Fibroblast of upper back skin (primary cell): ENCODE measurements at places on chromosomes 1 and 21.
A peak's percentile ranks its signal among the peaks of the same experiment; 100 is the strongest.

GRCh38 chr1:2356401-2356800 lies 35.0 kb downstream of the MORN1 start:
- no peak for DNase-seq

GRCh38 chr1:63328122-63328521 lies 5.8 kb downstream of the FOXD3 start:
- no peak for DNase-seq

DNA sequence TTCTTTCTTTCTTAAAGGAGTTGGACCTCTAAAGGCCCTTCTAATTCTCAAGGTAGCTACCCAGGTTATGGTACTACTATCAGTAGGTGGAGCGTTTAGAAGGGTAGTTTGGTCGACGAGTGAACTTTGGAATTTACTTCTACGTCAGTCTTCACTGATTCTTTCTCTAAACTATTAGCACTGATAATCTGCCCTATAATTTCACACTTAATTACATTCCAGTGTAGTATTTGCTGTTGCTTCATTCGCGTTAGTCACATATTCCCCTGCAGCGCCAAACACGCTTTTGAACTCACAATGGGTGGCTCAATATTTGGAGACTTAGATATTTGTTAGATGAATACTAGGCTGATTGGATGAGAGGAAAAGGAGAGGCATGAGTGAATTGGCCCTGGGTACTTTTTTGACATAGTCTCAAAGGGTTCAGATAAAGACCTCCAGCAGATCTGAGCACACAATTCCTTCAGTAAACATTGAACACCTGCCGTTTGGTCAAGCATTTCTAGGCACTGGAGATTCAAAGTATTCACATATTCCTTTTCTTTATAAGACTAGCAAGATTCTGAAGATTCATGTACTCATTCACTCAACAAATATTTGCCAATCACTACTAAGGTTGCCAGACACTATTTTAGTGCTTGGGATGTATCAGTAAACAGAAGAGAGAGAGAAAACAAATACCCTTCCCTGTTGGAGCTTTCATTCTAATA lies 929 bp upstream of the FOXJ3 start:
- DNase-seq = peak; percentile 57

DNA sequence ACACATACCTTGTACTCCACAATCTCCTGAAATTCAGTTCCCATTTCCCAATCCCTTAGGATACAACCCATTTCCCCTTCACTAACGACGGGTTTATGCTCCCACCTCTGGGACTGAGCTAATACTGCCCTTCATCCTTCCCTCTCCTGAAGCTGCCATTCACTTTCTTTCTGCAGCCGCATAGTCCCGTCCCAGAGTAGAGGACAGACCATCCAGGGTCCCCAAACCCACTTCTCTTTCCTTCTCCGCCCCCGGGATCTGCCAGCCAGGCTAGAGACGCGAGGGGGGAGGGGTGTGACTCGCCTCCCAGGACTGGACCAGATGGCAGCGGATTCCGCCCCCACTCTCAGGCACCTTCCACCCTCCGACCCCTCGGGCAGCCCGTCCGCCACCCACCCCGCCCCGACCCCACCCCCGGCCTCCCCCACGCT lies 679 bp downstream of the ABL2 start:
- DNase-seq = no peak

DNA sequence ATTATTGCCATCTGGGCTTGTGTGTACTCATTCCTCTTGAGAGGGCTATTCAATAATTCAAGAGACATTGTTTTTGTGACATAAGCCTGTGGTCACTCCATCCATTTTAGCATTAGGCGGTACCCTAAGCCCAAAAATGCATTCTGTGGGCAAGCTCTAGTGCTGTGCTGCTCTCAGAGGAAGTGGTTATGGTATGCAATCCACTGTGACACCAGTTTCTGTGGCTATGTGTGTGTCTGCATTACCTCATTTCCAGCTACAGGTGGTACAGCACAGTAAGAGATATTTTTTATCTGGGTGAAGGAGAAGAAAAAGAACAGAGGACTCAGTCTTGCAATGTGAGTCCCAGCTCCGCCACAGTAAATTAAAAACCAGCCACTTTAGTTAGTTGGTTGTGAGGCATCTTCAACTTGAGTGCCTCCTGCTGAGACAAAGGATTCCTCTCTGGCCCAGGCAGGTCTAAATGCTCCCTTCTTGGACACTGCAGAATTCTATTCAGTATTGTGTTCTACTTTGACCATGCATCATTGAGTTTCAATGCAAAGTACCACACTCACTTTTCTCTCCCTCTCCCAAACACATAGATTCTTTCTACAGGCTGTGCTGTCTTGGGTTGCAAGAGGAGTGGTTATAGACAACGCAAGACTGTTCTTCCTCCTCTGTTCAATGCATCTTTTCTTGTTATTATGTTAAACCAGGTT lies 777.8 kb upstream of the BRINP3 start:
- DNase-seq = no peak

GRCh38 chr1:3453891-3454810 lies at the start of gene ARHGEF16:
TSS of gene ARHGEF16 (plus strand) at chr1:3454665. CDS start at chr1:3463085, 8,420 bp downstream.
- peak; percentile 12 for DNase-seq

- no peak for DNase-seq
These were observed 114.8 kb upstream of the PAXBP1 start for GRCh38 chr21:32886339-32886738.

DNA sequence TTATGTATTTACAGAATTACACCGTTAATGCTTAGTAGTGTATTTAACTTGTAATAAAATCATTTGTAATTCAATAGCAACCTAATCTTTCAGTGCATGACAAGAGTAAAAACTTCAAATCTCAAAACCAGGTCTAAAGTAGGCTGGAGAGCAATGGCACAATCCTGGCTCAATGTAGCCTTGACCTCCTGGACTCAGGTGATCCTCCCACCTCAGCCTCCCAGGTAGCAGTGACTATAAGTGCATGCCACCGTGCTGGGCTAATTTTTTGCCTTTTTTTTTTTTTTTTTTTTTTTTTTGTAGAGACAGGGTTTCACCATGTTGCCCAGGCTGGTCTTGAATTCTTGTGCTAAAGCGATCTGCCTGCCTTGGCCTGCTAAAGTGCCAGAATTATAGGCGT lies 11.3 kb downstream of the IPP start:
- DNase-seq = no peak
